Diencephalon (tissue), 1 donor: ENCODE measurements at places on chromosomes 5 and 9. TPM values are rescaled to one million over a fixed set of nuclear protein-coding genes. Genes with fewer than 3 reads are reported as not detected.

SREK1IP1 gene
- total RNA-seq, result 29.3 TPM

ALDH1A1 gene
- total RNA-seq, result 20.8 TPM

JMY gene
- total RNA-seq, result 29.8 TPM

AGXT2 gene
- total RNA-seq, result 0.23 TPM

IL4 gene
- total RNA-seq, result not detected

SYK gene
- 4.2 TPM for total RNA-seq

ELAVL2 gene
- total RNA-seq, result 351 TPM

NKD2 gene
- 5.3 TPM for total RNA-seq

ANKRD18B gene
- total RNA-seq, result 5.5 TPM

SH3GL2 gene
- total RNA-seq, result 52.1 TPM

PLAC8L1 gene
- 0.69 TPM for total RNA-seq

PSIP1 gene
- total RNA-seq, result 195 TPM
